ENCODE measurements at places on chromosomes 7 and 10.
A peak's percentile ranks its signal among the peaks of the same experiment; 100 is the strongest.

- no peak for DNase-seq
These were observed 20.8 kb downstream of the TSPAN14 start for GRCh38 chr10:80474941-80475340.

DNA sequence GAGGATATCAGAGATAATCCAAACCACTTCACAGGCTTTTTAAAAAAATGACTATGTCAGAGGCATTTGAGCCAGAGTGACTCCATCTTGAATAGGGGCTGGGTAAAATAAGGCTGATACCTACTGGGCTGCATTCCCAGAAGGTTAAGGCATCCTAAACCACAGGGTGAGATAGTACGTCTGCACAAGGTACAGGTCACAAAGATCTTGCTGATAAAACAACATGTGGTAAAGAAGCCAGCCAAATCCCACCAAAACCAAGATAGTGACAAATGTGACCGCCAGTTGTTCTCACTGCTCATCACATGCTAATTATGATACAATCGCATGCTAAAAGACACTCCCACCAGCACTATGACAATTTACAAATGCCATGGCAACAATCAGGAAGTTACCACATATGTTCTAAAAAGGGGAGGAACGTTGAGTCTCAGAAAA, 177.5 kb downstream of the RAPGEF5 start:
- DNase-seq, result no peak

GRCh38 chr10:101695404-101695890, 477 bp upstream of the FBXW4 start:
- no peak for DNase-seq

- DNase-seq, result no peak
These were observed 14.4 kb downstream of the HTRA1 start for GRCh38 chr10:122475591-122476332.

GRCh38 chr10:8181496-8182157, 127.1 kb downstream of the GATA3 start:
- no peak for DNase-seq

DNA sequence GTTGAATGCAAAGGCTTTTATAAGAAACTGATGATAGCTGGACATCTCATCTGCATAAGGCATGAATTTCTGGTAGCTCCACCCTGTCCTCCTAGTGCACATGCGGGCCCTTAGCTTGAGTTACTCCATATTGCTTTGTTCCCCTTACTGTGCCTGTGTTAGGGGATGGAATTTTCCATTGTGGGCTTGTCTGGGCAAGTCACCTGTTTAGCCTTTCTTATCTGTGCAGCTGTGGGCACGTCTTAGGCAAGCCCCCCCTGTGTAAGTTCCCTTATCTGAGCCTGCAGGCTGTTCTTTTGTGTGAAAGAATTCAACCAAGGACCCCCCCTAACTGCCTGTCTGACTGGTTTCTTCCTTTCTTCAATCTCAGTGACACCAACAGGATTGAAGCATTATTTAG, 14.5 kb upstream of the CROT start:
- no peak for DNase-seq

GRCh38 chr7:132646052-132646451, 69.8 kb upstream of the PLXNA4 start:
- no peak for DNase-seq

- no peak for DNase-seq
These were observed 45.1 kb upstream of the AUTS2 start for GRCh38 chr7:69553190-69553589.

GRCh38 chr10:114855776-114856543, 34.4 kb downstream of the FHIP2A start:
- peak; percentile 61 for DNase-seq

- DNase-seq, result no peak
These were observed 471.3 kb upstream of the AUTS2 start for GRCh38 chr7:69126896-69127479.

DNA sequence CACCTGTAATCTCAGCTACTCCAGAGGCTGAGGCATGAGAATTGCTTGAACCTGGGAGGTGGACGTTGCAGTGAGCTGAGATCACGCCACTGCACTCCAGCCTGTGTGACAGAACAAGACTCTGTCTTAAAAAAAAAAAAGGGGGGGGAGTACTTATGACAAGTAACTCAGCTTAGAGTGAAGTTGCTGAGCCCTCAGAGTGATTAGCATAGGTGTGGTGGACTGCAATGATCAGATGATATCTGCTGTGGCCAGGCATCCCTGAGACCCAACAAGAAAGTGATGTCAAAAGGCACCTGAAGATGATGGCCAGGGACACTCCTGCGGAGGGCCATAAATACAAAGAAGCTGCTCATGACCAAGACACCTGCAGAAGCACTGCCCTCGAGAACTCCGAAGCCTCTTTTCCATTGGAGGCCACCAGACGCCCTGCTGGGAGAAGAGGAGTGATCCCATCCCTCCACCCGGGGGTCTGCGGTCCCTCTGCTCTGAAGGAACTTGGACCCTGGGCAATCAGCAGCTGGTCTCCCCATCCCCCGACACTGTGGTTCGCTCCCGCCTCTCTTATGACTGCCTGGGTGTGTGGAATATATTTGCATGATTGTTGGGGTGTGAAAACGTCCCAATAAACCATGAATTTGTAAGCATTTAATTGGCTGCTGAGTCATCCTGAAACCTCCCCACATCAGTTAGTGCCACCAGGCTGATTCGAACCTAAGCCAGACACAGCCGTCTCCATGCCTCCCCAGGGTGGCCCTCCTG, 46.0 kb downstream of the RASGEF1A start:
- DNase-seq, result no peak

- peak; percentile 63 for DNase-seq
These were observed 9.9 kb downstream of the VIM start for GRCh38 chr10:17237915-17238444.

DNA sequence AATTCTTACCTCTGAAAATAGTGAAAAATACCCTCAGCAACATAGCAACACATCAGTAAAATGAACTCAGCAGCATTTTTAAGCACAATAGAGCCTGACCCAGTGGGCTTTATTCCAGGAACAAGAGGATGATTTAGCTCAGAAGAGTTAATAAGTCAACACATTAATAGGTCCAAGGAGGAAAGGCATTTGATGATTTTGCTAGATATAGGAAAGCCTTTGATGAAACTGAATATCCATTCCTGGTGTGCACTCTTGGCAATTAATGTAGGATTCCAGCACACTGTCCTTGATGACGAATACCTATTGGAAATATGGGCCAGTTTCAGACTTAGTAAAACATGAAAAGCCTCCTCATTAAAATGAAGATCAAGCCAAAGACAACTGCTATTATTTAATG, 42.5 kb downstream of the RASGEF1A start:
- DNase-seq, result no peak

DNA sequence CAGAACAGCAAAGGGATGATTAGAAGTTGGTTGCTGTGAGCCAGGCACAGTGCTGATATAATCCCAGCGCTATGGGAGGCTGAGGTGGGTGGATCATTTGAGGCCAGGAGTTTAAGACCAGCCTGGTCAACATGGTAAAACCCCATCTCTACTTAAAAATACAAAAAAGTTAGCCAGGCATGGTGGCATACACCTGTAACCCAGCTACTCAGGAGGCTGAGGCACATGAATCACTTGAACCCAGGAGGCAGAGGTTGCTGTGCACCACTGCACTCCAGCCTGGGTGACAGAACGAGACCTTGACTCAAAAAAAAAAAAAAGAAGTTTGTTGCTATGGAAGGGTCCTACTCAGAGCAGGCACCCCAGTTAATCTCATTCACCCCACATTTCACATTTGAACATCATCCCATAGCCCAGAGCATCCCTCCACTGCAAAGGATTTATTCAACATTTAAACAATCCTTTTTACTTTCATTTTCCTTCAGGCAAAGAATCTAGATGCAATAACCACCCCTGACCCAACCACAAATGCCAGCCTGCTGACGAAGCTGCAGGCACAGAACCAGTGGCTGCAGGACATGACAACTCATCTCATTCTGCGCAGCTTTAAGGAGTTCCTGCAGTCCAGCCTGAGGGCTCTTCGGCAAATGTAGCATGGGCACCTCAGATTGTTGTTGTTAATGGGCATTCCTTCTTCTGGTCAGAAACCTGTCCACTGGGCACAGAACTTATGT, 4.1 kb downstream of the IL6 start:
- peak; percentile 95 for DNase-seq

GRCh38 chr10:90889636-90890035, 17.9 kb downstream of the RPP30 start:
- DNase-seq, result no peak

GRCh38 chr7:46291601-46292150, 370.6 kb upstream of the IGFBP3 start:
- DNase-seq, result peak; percentile 70

DNA sequence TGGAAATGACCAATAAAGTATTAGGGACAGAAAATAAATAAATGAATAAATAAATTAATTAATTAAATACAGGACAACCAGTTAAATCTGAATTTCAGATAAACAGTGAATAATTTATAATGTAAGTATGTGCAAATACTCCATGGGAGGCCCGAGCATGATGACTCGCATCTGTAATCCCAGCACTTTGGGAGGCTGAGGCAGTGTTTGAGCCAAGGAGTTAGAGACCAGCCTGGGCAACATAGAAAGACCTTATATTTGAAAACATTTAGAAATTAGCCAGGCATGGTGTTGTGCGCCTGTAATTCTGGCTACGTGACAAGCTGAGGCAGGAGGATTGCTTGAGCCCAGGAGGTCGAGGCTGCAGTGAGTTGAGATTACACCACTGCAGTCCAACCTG, 123.7 kb downstream of the CUL2 start:
- DNase-seq, result no peak
